ENCODE measurements at places on chromosomes 7 and 10. TPM values are rescaled to one million over a fixed set of nuclear protein-coding genes. Genes with fewer than 3 reads are reported as not detected.

Gene GIMAP4
- total RNA-seq = 19.5 TPM

DNA sequence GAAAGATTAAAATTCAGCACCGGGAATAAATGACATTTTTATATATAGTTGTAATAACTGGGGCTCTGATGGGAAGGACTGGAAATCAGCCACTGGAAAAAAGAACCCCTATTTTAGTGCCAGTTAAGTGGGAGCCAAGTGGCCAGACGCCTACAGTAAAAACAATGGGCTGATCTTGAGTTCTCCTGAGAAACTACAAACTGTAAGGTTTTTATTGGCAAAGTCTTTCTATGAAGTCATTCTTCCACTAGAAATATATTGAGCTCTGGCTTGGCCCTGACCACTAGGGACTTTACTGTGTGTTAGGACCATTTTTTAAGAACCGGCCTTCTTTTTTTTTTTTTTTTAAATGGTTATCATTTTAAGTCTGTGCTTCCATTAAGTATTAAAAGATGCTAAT, 79.6 kb downstream of the ZNF22 start:
- H3K27me3 ChIP-seq = no peaks in the 10 kb centered on the region
- no peak for DNase-seq
- no peak overlapping the region for H3K27ac ChIP-seq
- H3K4me3 ChIP-seq = no peak overlapping the region
- no peaks in the 10 kb centered on the region for H3K4me1 ChIP-seq
- H3K36me3 ChIP-seq = no peaks in the 10 kb centered on the region

- DNase-seq = no peak
- no peak overlapping the region for H3K27ac ChIP-seq
- no peaks in the 10 kb centered on the region for H3K27me3 ChIP-seq
- H3K4me3 ChIP-seq = no peak overlapping the region
- no peaks in the 10 kb centered on the region for H3K4me1 ChIP-seq
Measured at GRCh38 chr10:50653758-50654157, 30.0 kb upstream of the SGMS1 start.

DNA sequence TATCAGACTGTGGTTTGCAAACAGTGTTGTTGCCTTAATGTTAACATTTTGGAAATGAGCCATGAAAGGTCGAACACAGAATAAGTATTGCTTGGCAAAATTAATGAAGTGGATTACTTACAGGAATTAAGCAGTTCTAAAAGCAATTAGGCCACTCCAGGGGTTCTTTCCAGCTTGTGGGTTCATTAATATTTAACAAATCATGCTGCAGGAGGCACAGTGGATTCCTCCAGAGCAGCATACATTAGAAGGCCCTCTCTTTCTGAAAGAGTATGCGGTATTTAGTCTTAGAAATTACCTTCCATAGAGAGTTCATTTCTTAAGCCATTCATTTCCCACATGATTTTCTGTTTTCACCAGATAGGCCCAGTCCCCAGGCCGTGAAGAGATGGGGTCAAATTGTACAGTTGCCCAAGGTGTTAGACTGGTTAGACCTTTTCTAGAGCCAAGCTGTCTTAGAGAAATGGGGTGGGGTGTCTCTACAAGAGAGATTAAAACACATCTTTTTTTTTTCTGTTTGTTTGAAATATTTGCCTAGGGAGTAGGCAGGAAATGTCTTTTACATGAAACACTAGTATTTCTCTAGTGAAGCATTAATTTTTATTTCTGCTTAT, 40.0 kb upstream of the AGR3 start:
- peaks cover 13% of the 10 kb centered on the region for H3K4me1 ChIP-seq
- H3K27me3 ChIP-seq = no peaks in the 10 kb centered on the region
- H3K4me3 ChIP-seq = no peak overlapping the region

DNA sequence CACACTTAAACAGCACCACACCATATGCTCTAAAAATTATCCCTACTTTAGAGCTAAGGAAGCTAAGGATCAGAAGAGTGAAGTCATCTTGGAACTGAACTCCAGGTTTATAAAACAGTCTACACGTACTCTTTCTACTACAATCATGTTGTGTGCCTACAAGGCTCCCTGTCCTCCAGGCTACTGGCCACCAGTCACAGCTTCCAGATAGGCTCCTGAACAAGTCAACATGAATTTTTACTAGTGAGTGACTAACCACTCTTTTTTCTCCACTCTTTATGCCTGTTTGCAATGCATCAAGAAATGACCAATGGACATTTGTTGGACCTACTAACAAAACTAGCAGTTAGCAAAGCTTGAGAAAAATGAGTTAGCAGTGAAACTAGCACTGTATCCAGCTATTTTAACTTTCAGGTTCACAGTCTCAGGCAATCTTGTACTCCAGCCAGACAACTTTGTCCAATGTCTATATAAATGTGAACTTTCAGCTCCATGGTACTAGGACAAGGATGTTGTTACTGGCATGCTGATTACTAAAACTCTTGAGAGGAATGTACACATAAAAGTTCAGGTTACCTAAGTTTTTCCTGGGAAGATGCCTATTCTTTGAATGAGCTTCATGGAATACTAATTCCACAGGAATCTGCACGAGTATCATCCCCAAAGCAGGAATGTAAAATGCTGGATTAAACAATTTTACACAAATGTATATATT, 180.0 kb downstream of the BTAF1 start:
- no peak overlapping the region for H3K4me3 ChIP-seq
- H3K27me3 ChIP-seq = no peaks in the 10 kb centered on the region
- no peak overlapping the region for H3K27ac ChIP-seq
- DNase-seq = no peak

Gene EIF5AL1
- not detected for total RNA-seq

- H3K4me1 ChIP-seq = no peaks in the 10 kb centered on the region
- no peaks in the 10 kb centered on the region for H3K27me3 ChIP-seq
- no peak for DNase-seq
- no peaks in the 10 kb centered on the region for H3K36me3 ChIP-seq
- H3K4me3 ChIP-seq = no peak overlapping the region
Measured at GRCh38 chr10:120700426-120700825, 150.7 kb upstream of the WDR11 start.

GRCh38 chr7:27115221-27116026, 12.9 kb upstream of the HOXA2 start:
- H3K27ac ChIP-seq = peak overlapping the region; percentile 83
- DNase-seq = no peak
- H3K4me3 ChIP-seq = no peak overlapping the region
- H3K4me1 ChIP-seq = peaks cover 4% of the 10 kb centered on the region
- H3K27me3 ChIP-seq = no peaks in the 10 kb centered on the region
- H3K36me3 ChIP-seq = peaks cover 7% of the 10 kb centered on the region

GRCh38 chr10:126252884-126253610, 135.2 kb downstream of the ADAM12 start:
- no peak overlapping the region for H3K27ac ChIP-seq
- no peaks in the 10 kb centered on the region for H3K4me1 ChIP-seq
- H3K4me3 ChIP-seq = no peak overlapping the region
- DNase-seq = peak; percentile 51
- H3K36me3 ChIP-seq = no peaks in the 10 kb centered on the region

Gene ZDHHC16
- 38.0 TPM for total RNA-seq

GRCh38 chr7:98701372-98701771, 84.3 kb downstream of the NPTX2 start:
- no peaks in the 10 kb centered on the region for H3K27me3 ChIP-seq
- H3K36me3 ChIP-seq = no peaks in the 10 kb centered on the region
- DNase-seq = no peak

DNA sequence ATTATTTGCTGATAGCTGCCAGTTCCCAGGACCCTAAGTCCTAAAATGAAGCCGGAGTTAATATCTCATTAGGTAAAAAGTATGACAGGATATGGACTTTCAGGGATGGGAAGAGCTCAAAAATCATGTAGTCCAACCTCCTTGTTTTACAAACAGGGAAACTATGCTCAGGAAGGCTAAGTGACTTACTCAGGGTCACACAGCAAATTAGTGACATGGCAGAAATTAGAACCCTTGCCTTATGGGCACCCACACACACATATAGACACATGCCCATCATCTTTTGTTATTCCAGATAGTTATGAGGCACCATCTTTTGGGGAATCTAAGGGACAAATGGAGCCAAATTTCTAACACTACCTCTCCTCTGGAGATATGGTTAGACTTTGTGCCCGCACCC, 91.2 kb upstream of the ARID5B start:
- H3K27me3 ChIP-seq = no peaks in the 10 kb centered on the region
- no peak for DNase-seq

Gene ZNF775
- total RNA-seq = 5.9 TPM

Gene HMX3
- not detected for total RNA-seq

Gene GSDME
- 15.7 TPM for total RNA-seq

DNA sequence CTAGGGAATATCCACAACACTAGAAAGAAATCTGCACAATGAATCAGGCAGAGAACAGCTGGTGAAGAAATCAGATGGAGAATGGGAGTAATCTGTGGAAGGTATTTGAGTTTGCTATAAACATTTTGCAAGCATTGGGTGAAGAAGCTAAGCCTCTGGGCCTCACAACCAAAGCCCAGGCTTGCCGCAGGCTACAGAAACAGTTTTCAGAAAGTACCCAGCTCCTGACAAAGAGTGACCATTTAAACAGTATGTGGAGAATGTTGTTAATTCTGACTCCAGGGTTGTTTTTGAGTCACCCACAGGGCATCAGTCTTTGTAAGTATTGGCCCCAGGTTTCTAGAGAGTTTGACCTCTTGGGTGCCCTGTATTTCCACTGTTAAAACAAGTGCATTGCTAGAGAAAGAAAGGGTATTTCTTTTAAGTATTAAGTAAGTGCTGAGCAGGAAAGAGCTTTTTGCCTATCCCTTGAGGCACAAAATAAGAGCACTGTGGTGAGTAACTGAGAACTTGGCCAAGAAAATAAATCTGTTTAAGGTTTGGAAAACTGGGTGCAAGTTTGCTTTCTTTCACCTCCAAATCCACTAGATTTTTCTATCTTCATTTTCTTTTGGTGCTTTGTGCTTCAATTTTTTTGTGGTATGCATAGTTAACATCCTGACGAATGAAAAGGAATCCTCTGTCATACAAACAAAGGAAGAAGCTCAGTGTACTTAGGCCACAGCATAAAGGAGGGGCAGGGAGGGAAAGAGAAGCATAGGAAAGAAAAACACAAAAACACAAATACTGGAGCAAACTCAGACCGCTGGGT, 691.8 kb downstream of the SUGCT start:
- peaks cover 4% of the 10 kb centered on the region for H3K4me1 ChIP-seq
- H3K4me3 ChIP-seq = no peak overlapping the region
- no peaks in the 10 kb centered on the region for H3K27me3 ChIP-seq
- no peak for DNase-seq
- no peaks in the 10 kb centered on the region for H3K36me3 ChIP-seq

DNA sequence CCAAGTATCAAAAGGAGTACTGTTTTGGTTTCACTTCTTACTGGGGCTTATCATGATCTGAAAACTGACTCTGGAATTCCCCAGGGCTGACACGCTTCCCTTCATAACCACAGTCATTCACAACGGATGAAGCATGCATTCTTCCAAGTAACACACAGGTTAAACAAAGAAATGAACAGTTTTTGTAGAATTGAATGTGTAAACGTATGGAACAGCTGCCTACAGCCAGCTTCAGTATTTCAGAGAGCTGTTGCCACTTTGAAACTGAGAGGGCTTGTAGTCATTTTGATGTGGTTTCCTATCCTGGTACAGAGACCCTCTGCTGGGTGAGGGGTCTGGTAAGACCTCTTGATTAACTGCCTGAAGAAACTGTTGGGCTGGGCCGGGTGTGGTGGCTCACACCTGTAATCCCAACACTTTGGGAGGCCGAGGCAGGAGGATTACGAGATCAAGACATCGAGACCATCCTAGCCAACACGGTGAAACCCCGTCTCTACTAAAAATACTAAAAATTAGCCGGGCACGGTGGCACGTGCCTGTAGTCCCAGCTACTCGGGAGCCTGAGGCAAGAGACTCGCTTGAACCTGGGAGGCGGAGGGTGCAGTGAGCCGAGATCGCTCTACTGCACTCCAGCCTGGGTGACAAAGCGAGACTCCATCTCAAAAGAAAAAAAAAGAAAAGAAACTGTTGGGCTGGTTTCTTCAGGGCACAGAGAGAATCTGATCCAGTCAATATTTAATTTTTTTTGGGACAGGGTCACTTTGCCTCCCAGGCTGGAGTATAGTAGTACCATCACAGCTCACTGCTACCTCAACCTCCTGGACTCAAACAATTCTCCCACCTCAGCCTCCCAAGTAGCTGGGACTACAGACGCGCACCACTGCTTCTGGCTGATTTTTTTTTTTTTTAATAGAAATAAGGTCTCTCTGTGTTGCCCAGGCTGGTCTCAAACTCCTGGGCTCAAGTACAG, 4.7 kb downstream of the NFE2L3 start:
- H3K27me3 ChIP-seq = no peaks in the 10 kb centered on the region
- no peak for DNase-seq
- peaks cover 16% of the 10 kb centered on the region for H3K4me1 ChIP-seq
- peak overlapping the region; percentile 11 for H3K4me3 ChIP-seq

GRCh38 chr10:73083221-73083620, 13.4 kb downstream of the P4HA1 start:
- H3K4me1 ChIP-seq = no peaks in the 10 kb centered on the region
- no peaks in the 10 kb centered on the region for H3K27me3 ChIP-seq
- no peak overlapping the region for H3K27ac ChIP-seq
- H3K4me3 ChIP-seq = no peak overlapping the region
- no peaks in the 10 kb centered on the region for H3K36me3 ChIP-seq

- H3K27me3 ChIP-seq = no peaks in the 10 kb centered on the region
- H3K36me3 ChIP-seq = no peaks in the 10 kb centered on the region
- H3K27ac ChIP-seq = no peak overlapping the region
Measured at GRCh38 chr7:69620063-69620462, 21.8 kb downstream of the AUTS2 start.

Gene SPDYE5
- total RNA-seq = not detected

- DNase-seq = no peak
- H3K36me3 ChIP-seq = no peaks in the 10 kb centered on the region
- H3K4me1 ChIP-seq = no peaks in the 10 kb centered on the region
- no peaks in the 10 kb centered on the region for H3K27me3 ChIP-seq
Measured at GRCh38 chr10:124213471-124213870, 120.1 kb upstream of the CHST15 start.

- no peak overlapping the region for H3K4me3 ChIP-seq
- H3K36me3 ChIP-seq = no peaks in the 10 kb centered on the region
- H3K27me3 ChIP-seq = no peaks in the 10 kb centered on the region
Measured at GRCh38 chr10:132466520-132467463, 69.8 kb downstream of the PWWP2B start.
